NAMALWA (cell line): ENCODE measurements at places on chromosomes 4 and X.

- DNase-seq, result no peak
These were observed 55.3 kb downstream of the UGT2A2 start for GRCh38 chr4:69584135-69584534.

- DNase-seq, result no peak
These were observed 57.9 kb downstream of the CFAP299 start for GRCh38 chr4:80393246-80393969.

DNA sequence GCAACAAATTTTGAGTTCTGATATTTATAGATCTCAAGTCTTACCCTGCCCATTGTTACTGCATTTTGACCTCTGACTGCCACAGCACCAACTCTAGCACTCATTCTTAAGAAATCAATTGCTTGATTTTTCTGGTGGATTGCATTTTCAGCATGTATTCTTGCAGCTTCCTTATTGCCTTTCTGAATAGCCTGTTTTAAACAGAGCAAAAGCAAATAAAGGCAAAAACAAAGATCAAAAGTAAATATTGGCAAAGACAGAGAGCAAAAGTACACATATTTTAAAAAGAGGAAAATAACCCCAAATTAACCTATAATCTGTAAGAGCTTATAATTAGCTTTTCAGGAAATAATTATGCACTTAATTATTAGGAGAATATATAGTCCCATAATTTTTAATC is 129.4 kb upstream of the TENT5D start:
- no peak for DNase-seq

DNA sequence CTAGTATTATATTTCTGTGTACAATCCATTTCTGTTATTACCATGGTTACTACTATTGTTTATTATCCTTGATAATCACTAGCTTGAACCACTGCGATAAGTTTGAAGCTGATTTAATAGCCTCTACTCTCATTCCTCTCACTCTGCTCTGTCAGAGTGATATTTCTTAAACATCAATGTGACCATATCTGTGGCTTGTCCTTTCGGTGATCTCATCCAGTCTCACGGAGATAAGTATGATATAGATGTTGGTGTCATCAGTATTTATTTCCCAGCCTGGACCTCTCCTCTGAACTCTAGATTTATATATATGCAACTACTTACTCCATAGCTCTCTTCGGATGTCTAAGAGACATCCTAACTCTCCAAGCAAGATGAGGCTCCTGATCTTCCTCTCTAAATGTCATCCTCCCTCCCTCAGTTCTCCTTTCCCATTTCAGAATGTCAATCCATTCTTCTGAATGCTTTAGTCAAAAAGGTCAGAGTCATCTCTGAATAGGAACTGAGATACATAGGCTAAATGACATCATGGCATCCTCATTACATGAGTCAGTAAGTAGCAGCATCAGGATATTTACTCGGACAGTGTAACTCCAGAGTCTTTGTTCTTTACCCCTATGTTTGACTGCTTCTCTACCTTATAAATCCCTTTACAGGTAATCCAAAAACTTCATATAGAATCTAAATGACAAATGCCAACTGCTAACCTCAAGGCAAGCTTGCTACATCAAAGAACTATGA is 129.5 kb downstream of the PACRGL start:
- DNase-seq, result no peak

- peak; percentile 11 for DNase-seq
These were observed 48.3 kb upstream of the WDR1 start for GRCh38 chr4:10164877-10165283.

DNA sequence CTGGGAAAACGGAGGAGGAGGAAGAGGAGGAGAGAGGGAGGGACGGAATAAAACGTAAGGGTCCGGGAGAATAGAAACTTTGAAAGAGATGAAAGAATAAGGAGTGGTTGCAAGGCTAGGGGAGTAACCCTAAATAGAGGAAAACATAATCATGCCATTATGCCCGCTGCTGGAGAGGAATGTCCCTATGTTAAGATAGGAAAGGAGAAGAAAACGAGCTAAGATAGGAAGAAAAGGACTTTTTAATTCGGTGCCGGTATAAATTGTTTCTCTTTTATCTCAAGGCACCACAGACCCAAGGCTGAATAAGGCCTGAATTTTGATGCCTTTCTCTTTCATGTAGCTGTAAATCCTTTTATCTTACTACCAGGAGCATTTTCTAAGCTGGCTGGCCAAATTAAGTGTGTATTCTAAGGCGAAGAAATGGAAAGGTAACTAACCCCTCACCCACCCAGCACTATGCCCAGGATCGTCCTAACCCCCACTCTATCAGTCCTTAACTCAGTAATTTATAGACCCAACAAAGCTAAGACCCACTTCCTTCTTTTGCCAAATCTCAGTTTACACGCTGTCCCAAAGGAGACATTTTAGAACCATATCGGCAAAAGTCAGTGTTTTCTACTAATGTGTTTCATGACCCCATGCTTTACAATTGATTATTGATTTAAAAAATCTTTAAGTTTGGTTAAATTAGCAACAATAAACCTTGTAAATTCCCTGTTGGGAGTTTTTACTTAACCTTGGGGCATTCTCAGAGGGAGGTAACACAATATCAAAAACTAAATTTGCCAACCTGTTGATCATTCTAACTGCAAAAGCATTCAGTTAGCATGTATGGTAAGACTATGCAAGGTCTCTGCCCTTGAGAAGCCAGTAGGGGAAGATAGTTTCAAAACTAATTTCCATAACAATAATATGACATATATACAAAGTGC is 1.1 kb upstream of the CUL4B start:
- DNase-seq, result peak; percentile 28

GRCh38 chr4:10403633-10404445 is 53.4 kb downstream of the ZNF518B start:
- DNase-seq, result peak; percentile 41

- no peak for DNase-seq
These were observed 46.7 kb downstream of the PCGF3 start for GRCh38 chr4:752196-752861.

- DNase-seq, result no peak
These were observed 18.6 kb downstream of the FGFRL1 start for GRCh38 chr4:1030031-1030430.

GRCh38 chrX:153875391-153876111 is 10.4 kb downstream of the L1CAM start:
- DNase-seq, result peak; percentile 38

GRCh38 chr4:29983890-29984289 is 736.3 kb upstream of the PCDH7 start:
- no peak for DNase-seq

GRCh38 chr4:182067828-182068227 is 175.4 kb upstream of the TENM3 start:
- no peak for DNase-seq

- DNase-seq, result no peak
These were observed 39.7 kb upstream of the PROM1 start for GRCh38 chr4:16123356-16124084.

- DNase-seq, result no peak
These were observed 150.6 kb downstream of the RASL11B start for GRCh38 chr4:53012738-53013137.

GRCh38 chr4:22683726-22684125 is 9.0 kb upstream of the GBA3 start:
- DNase-seq, result no peak

- no peak for DNase-seq
These were observed 19.8 kb upstream of the PASD1 start for GRCh38 chrX:151543706-151544105.

DNA sequence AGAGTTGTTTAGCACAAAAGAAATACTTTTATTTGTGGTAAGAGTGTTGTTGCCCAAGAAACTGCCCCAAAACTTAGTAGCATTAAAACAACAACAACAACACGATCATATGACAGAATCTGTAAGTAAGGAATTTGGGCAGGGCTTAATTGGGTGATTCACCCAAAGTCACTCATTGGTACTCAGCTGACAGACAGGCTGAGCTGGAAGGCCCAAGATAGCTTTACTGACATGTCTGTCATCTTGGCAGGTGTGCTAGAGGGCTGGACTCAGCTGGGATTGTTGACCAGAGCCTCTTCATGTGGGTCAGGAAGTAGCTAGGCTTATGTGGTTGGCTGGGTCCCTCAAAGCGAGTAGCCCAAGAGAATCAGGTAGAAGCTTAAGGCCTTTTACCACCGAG is 52.3 kb downstream of the KIAA0232 start:
- no peak for DNase-seq

DNA sequence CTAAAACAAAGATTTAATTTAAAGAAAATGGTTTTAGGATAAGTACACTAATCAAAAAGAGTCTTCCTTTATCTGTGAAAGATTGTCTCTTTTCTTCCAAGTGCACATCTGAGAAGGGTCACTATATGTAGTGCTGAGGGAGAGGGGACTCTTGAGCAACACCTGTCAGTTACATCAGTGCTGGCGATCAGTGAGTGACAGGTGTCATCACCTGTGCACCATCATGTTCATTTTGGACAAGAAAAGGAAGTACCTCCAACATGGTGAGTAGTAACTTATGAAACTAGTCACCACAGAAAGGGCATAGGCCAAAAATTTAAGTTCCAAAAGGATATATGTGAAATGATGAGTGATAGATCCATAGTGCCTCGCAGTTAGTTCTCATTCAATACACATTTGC is 55.7 kb downstream of the MCUB start:
- no peak for DNase-seq

- DNase-seq, result no peak
These were observed 855.6 kb downstream of the CCSER1 start for GRCh38 chr4:90982813-90983212.

DNA sequence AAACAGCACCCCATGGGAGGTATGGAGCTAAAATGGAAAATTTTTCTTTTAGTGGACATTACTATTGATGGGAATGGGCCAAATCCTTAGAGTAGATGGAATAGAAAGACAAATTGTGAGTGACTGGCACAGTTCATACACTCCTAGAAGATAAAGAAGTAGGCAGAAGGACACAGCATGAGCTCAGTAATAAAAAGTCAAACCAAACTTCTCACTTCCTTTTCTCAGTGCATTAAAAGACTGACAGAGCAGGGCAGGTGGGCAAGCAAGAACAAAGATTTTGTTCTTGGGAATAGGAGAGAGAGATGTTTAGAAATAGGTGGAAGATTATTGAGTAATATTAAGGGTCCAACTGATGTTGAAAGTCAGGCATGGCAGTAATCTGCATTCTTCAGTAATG is 132.5 kb downstream of the ATP10D start:
- DNase-seq, result no peak

GRCh38 chr4:48017108-48017571 is 568 bp downstream of the NIPAL1 start:
- DNase-seq, result no peak

- no peak for DNase-seq
These were observed 161.5 kb upstream of the WDR1 start for GRCh38 chr4:10278071-10278470.

DNA sequence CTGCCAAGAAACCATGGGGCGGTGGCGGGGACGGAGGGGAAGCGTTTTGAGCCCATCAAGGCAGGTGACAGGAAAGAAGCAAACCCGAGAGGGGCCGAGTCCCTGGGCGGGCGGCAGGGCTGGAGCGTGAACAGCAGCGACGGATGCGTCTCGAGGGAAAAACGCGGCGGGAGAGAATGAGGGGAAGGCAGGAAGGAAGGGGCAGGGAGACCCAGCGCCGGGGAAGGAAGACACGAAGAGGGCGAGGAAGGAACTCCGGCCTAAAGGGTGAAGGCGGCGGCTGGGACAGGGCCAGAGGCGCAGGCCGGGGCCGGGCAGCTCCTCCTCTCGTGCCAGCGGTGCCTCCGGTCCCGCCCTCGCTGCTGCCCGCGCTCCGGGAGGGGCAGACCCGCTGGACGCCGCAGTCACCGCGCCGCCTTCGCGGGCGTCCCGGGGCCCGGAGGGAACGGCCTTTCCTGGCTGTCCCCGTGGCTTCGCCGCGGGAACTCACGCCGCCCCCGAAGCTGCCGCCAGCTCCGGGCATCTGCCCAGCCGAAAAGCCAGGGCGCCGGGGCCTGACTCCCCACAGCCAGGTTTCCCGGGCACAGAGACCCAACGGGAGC is 751 bp upstream of the RGS12 start:
- DNase-seq, result no peak

GRCh38 chr4:96895826-96896225 is 1055.9 kb downstream of the PDHA2 start:
- no peak for DNase-seq

- DNase-seq, result no peak
These were observed 297.0 kb upstream of the CLNK start for GRCh38 chr4:10981576-10981975.

GRCh38 chr4:184420881-184421416 is 53.4 kb downstream of the IRF2 start:
- DNase-seq, result no peak

- DNase-seq, result no peak
These were observed 47.7 kb downstream of the DDX3X start for GRCh38 chrX:41381685-41382084.
